ENCODE measurements at places on chromosomes 2 and 18.

- H3K36me3 ChIP-seq: no peaks in the 10 kb centered on the region
- DNase-seq: no peak
- H3K4me3 ChIP-seq: no peak overlapping the region
- H3K27ac ChIP-seq: no peak overlapping the region
Measured at GRCh38 chr2:196329959-196330358, 158.6 kb upstream of the STK17B start.

DNA sequence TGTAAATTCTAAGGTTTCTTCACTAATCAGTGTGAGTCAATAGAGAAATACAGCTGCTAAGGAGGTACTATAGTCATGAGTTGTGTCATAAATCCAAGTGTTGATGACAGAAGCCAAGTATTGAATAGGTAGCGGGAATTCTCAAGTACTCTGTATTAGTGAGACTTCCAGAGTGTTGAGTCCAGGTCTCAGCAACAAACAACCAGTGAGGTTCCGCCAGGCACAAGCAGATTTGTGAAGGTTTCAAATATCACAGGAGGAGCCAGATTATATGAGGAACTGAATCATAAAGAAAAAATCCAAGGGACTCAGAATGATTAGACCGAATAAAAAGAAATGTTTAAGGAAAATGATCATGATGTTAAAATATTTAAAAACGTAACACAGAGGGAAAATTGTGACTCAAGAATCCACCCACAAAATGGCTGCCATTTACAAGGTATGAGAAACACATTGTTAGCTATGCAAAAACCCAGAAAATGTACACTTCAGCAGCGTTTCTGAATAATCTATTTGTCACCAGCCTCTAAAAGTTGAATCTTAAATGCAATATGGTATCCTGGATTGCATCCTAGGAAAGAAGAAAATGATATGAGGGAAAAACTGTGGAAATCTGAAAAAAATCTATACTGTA lies 27.3 kb upstream of the EVA1A start:
- DNase-seq: no peak
- H3K27ac ChIP-seq: no peak overlapping the region
- no peak overlapping the region for H3K4me3 ChIP-seq
- no peaks in the 10 kb centered on the region for H3K4me1 ChIP-seq
- no peaks in the 10 kb centered on the region for H3K36me3 ChIP-seq
- no peaks in the 10 kb centered on the region for H3K27me3 ChIP-seq

GRCh38 chr2:145017149-145017548 lies 497.2 kb upstream of the ZEB2 start:
- DNase-seq: no peak
- no peaks in the 10 kb centered on the region for H3K4me1 ChIP-seq
- H3K36me3 ChIP-seq: no peaks in the 10 kb centered on the region
- no peaks in the 10 kb centered on the region for H3K27me3 ChIP-seq

DNA sequence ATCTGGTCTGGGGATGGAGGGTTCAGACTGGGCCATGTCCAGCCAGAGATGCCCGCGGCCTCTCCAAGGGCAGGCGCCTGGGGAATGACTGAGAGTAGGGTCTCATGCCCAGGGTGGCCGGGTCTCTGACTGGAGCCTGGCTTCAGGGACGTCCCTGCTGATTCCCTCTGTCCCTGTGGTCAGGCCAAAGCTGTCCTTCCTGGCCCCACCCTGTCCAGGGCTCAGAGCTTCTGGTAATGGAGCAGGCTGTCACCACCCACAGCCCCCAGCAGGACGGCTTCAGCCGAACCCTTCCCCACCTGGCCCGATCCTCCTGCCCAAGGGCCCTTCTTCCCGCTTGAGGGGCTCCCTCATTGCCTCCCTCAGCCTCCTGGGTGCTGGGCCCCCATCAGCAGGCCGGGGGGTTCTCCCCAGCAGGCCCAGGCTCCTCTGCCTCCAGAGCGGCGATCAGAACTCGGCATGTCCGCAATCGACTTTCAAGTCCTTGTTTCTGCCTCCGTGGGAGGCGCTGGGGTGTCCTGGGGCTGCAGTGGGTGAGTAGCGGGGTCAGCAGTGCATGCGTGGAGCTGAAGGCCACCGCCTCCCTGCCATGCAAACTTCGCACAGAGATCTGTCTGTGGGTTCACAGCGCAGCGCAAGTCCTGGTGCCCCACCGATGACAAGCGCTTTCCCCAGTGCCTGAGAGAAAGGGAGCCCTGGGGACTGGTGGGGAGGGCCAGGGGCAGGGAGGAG lies 18.3 kb downstream of the RAMP1 start:
- H3K36me3 ChIP-seq: no peaks in the 10 kb centered on the region
- H3K4me3 ChIP-seq: no peak overlapping the region
- H3K27me3 ChIP-seq: no peaks in the 10 kb centered on the region
- no peaks in the 10 kb centered on the region for H3K4me1 ChIP-seq
- no peak overlapping the region for H3K27ac ChIP-seq
- DNase-seq: no peak
